ENCODE measurements at places on chromosomes 13 and 19.

- DNase-seq = peak; percentile 64
Measured at GRCh38 chr13:99467764-99468163, 33.5 kb upstream of the TM9SF2 start.

GRCh38 chr19:11418549-11419506, at the start of gene RGL3:
Gene RGL3, minus strand, starts transcription at chr19:11419314. Its CDS starts 36 bp downstream, at chr19:11419278.
- peak; percentile 40 for DNase-seq

DNA sequence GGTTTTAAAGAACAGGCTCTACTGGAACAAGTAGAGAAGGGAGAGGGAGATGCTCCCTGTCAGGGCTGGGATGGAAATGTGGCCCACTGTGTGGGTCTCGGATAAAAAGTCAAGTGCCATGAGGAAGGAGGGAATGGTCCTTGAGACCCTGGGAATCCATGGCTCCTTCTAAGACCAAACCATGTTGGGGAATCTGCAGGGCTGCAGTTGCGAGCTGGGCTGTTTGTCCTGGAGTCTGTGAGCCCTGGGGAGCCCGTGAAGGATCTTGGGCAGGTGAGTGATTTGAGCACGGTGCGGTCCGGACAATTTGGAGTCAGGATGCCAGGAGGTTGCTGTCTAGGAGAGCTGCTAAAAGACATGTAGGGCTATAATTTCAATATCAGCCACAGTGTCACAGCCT, 359.4 kb downstream of the FGF9 start:
- DNase-seq = no peak

GRCh38 chr13:99908140-99908803, 63.3 kb downstream of the ZIC5 start:
- no peak for DNase-seq

DNA sequence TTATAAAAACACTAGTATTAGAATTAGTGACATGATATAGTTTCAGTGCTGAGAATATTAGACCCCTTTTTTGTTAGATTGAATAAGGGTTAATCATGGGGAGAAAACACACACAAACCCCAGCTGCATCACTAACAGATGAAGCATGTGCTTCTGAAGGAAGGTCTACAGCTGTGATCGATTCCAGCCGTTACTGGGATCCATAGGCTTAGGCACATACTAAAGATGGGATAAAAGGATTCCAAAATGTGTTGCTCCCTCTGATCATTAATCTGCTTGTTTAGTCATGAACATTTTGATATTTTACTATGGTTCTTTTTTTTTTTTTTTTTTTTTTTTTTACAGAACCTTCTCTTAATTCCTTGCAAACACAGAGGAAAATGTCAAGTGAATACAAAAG, 1591.3 kb downstream of the EFNB2 start:
- no peak for DNase-seq

- peak; percentile 3 for DNase-seq
Measured at GRCh38 chr13:67023130-67023876, 206.8 kb downstream of the PCDH9 start.

- DNase-seq = peak; percentile 72
Measured at GRCh38 chr19:18543814-18544475, 572 bp upstream of the FKBP8 start.

DNA sequence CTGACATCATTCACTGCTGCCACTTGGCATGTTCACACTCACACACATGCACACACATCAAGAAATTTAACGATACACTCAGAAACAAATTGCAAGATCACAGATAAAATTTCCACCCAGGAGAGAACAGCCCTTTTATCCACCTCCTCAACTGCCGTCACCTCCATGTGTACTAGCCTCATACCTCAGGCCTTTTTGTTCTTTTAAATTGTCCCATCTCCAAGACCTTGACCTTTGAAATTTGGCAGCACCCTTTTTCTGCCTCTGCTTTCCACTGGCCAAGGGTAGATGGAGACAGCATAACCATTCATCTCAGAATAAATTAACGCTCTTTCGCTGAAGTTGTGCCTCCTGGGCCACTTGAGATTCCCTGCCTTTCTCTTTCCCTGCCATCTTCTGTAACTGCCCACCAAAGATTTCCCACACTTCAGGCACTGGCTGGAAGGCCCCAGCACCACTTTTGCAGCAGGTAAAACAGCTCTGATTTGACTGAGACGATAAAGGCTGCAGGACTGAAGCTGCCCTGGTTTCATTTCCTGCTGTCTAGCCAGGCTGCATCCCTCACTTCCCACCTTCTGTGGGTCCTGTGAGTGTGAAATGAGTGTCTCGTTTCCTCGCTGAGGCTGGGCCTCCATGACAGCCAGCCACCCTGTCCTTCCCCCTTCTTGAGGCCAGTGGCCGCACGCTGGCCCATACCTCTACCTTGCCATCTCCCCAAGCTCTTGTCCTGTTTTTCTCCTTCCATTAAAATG, 39.3 kb downstream of the MBNL2 start:
- no peak for DNase-seq

GRCh38 chr19:33306191-33306590, 3.9 kb upstream of the CEBPA start:
- no peak for DNase-seq

- DNase-seq = no peak
Measured at GRCh38 chr19:12346896-12347295, 13.5 kb upstream of the ZNF563 start.

GRCh38 chr13:113534236-113534860, 43.8 kb upstream of the DCUN1D2 start:
- no peak for DNase-seq

GRCh38 chr13:46866150-46866549, 30.7 kb downstream of the HTR2A start:
- DNase-seq = peak; percentile 71

- no peak for DNase-seq
Measured at GRCh38 chr13:73401769-73402168, 343.0 kb downstream of the KLF5 start.

- DNase-seq = no peak
Measured at GRCh38 chr13:98503175-98504028, 73.5 kb downstream of the STK24 start.

- DNase-seq = peak; percentile 93
Measured at GRCh38 chr19:18700501-18701249, 17.2 kb downstream of the CRTC1 start.

GRCh38 chr13:111937777-111938311, 129.1 kb upstream of the SOX1 start:
- DNase-seq = no peak

DNA sequence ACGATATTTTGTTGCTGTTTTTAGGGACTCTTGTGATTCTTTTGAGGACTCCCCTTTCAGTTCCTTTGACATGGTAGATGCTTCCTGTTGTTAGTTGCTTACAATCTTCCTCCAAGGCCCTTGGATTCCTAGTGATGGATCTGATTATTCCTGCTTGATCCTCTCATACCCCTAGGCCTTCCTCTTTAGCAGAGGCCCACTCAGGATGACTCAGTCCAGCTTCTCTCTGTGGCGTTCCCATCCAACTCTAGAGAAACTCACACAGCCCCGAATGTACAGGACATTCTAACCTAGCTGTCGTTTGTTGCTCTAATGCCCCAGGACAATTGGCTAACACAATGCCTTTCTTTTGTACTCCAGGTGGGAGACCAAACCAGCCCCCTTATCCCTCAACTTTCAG, 191.4 kb downstream of the POSTN start:
- DNase-seq = no peak

All from GM03348 (cell line).